ENCODE measurements at places on chromosomes 7 and 10.
A peak's percentile ranks its signal among the peaks of the same experiment; 100 is the strongest.

GRCh38 chr10:76190634-76191270 lies 759.3 kb downstream of the LRMDA start:
- peaks cover 14% of the 10 kb centered on the region for H3K4me1 ChIP-seq
- H3K27ac ChIP-seq = no peak overlapping the region
- H3K4me3 ChIP-seq = no peak overlapping the region

- no peaks in the 10 kb centered on the region for H3K36me3 ChIP-seq
- no peaks in the 10 kb centered on the region for H3K27me3 ChIP-seq
- no peak overlapping the region for H3K27ac ChIP-seq
- H3K4me1 ChIP-seq = no peaks in the 10 kb centered on the region
Measured at GRCh38 chr10:128626397-128627000, 500.3 kb upstream of the MKI67 start.

GRCh38 chr7:47973739-47974138 lies 5.7 kb downstream of the HUS1 start:
- no peak overlapping the region for H3K27ac ChIP-seq
- H3K4me1 ChIP-seq = peaks cover 10% of the 10 kb centered on the region
- H3K27me3 ChIP-seq = no peaks in the 10 kb centered on the region

GRCh38 chr7:155204744-155205367 lies 92.8 kb upstream of the INSIG1 start:
- no peak for DNase-seq
- H3K4me3 ChIP-seq = peak overlapping the region; percentile 63
- H3K27ac ChIP-seq = no peak overlapping the region
- no peaks in the 10 kb centered on the region for H3K27me3 ChIP-seq

GRCh38 chr7:105581066-105581811 lies at the start of gene EFCAB10:
TSS of gene EFCAB10 (minus strand) at chr7:105581493. CDS start at chr7:105581463, 30 bp downstream.
- no peak for DNase-seq
- H3K27me3 ChIP-seq = no peaks in the 10 kb centered on the region
- H3K4me3 ChIP-seq = peak within 1 kb of the TSS; percentile 47
- H3K27ac ChIP-seq = no peak within 1 kb of the TSS
- no peaks in the 10 kb centered on the region for H3K36me3 ChIP-seq

GRCh38 chr10:78358351-78358750 lies 324.7 kb downstream of the RPS24 start:
- no peaks in the 10 kb centered on the region for H3K4me1 ChIP-seq
- no peaks in the 10 kb centered on the region for H3K27me3 ChIP-seq
- no peak overlapping the region for H3K4me3 ChIP-seq
- H3K27ac ChIP-seq = no peak overlapping the region

GRCh38 chr7:76051840-76052239 lies 3.9 kb downstream of the MDH2 start:
- no peaks in the 10 kb centered on the region for H3K36me3 ChIP-seq
- H3K27me3 ChIP-seq = no peaks in the 10 kb centered on the region
- no peak overlapping the region for H3K27ac ChIP-seq
- no peak for DNase-seq
- H3K4me1 ChIP-seq = peaks cover 19% of the 10 kb centered on the region

- H3K27me3 ChIP-seq = no peaks in the 10 kb centered on the region
- H3K36me3 ChIP-seq = no peaks in the 10 kb centered on the region
- peak overlapping the region; percentile 6 for H3K4me3 ChIP-seq
- peaks cover 22% of the 10 kb centered on the region for H3K4me1 ChIP-seq
Measured at GRCh38 chr10:50325449-50326171, 74.3 kb upstream of the ASAH2 start.

- no peak overlapping the region for H3K27ac ChIP-seq
- no peaks in the 10 kb centered on the region for H3K27me3 ChIP-seq
- H3K4me1 ChIP-seq = no peaks in the 10 kb centered on the region
- DNase-seq = no peak
- H3K4me3 ChIP-seq = no peak overlapping the region
- H3K36me3 ChIP-seq = no peaks in the 10 kb centered on the region
Measured at GRCh38 chr10:66680886-66681285, 244.9 kb upstream of the LRRTM3 start.

DNA sequence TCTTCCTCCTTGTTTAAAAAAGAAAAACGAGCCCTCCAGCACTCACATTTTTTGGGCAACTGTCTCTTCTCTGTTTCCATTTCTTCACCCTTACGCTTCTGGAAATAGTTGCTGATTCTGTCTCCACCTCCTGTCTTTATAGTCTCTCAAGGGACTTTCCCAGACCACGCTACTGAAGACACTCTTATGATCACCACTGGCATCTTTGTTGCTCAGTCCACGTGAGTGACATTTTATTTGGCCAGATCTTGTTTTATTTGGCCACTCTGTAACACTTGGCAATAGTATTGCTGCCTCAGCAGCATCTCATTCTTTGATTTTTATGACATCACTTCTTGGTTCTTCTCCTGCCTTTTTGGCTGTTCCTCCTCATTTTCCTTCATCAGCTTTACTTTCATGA lies 21.6 kb upstream of the NME8 start:
- no peaks in the 10 kb centered on the region for H3K36me3 ChIP-seq
- no peak for DNase-seq
- H3K27ac ChIP-seq = no peak overlapping the region

DNA sequence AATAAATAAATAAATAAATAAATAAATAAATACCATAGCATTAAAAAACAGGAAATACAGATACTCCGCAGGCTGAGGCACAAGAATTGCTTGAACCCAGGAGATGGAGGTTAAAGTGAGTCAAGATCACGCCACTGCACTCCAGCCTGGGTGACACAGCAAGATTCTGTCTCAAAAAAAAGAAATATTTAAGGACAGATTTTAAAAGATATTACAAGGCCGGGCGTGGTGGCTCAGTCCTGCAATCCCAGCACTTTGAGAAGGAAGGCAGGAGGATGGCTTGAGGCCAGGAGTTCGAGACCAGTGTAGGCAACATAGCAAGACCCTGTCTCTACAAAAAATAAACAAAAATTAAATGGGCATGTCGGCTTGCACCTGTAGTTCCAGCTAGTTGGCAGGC lies 17.5 kb upstream of the SNX8 start:
- no peak overlapping the region for H3K27ac ChIP-seq
- no peak overlapping the region for H3K4me3 ChIP-seq
- DNase-seq = no peak
- no peaks in the 10 kb centered on the region for H3K4me1 ChIP-seq

DNA sequence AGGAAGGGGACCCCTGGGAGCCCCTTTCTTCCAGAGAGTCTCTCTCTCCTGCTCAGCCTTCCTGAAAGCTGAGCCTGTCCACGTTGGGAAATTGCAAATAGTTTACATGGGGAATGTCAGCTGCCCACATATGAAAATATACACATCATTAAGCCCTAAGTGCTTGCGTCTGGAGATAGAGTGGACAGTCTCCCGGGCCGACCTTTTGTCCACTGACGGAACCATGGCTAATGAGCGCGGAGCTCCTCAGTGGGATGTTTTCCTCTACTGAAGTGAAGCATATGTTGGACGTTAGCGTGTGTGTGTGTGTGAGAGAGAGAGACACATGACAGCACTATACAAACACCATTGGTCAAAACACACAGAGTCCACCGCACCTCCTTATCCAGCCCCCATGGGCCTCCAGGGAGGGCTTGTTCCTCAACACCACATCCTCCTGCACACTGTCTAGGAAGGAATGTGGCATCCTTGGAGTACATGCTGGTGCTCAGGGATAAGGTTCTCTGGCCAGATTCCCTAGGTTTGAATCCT lies 128.4 kb downstream of the RGS10 start:
- H3K4me3 ChIP-seq = no peak overlapping the region
- H3K4me1 ChIP-seq = peaks cover 19% of the 10 kb centered on the region
- H3K36me3 ChIP-seq = peaks cover 3% of the 10 kb centered on the region
- H3K27ac ChIP-seq = peak overlapping the region; percentile 15
- H3K27me3 ChIP-seq = no peaks in the 10 kb centered on the region
- no peak for DNase-seq
